Caco-2 (cell line): ENCODE measurements at places on chromosomes 6 and 20.

DNA sequence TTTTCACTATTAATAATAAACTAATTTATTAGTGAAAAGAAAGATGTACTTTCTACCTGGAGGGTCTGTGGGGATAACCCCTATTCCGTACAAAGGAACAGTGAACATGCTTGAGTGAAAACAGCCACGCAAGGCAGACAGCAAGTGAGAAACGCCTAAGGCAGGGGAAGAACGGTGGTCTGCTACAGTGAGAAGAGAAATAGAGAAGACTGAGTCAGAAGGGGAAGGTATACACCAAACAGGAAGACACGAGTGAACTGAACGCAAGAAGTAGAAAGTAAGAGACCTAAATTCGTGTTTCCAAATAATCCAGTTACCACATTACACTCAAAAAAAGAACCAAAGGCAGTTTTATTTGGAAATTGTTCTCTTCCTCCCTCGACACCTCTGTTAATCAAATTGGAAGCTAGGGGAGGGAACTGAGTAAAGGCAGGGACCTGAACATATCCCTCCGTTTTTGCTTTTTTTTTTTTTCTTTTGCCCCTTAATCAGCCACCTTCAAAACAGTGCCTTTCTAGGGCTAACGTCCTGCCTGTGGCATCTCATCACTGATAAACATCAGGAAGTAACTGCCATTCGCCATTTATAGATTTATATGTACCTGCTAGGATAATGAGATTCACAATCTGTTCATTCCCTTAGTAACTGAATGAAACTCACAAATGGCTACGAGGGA lies 48.9 kb downstream of the ATXN1 start:
- DNase-seq: no peak

- no peak for DNase-seq
Measured at GRCh38 chr6:117955684-117956256, 48.7 kb downstream of the SLC35F1 start.

DNA sequence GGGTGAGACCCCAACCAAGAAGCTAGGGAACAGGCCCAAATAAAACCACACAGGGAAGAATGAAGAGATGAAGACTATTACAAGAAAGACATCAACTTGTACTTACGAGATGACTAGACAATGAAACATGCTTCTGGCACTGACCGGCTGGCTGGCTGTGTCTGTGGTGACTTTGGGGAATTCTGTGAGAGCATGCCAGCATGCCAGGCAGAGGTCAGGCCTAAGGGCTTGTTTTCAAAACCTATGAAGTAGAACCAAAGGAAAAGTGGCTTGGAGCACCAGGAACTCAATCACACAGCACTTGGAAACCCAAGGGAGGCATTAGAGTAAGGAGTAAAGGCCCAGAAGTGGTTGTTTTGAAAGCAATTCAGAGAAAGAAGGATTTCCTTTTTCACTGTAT lies 28.4 kb upstream of the GSTA3 start:
- no peak for DNase-seq

- DNase-seq: no peak
Measured at GRCh38 chr20:3603108-3603507, 60.1 kb downstream of the GFRA4 start.

DNA sequence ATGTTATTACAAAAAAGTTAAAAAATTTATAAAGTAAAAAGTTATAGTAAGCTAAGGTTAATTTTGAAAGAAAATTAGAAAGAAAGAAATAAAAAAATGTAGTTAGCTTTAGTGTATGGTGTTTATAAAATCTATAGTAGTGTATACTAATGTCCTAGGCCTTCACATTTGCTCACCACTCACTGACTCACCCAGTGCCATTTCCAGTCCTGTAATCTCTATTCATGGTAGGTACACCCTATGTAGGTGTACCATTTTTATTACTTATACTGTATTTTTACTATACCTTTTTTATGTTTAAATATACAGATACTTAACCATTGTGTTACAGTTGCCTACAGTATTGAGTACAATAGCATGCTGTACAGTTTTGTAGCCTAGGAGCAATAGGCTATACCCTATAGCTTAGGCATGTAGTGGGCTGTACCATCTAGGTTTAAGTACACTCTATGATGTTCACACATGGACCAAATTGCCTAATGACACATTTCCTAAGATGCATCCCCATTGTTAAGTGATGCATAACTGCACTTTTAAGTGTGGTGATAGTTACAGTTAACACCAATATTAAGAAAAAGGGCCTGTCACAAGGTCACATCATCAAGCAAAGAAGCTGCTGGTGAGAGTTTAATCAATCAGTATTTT lies 8.0 kb downstream of the CD2AP start:
- no peak for DNase-seq

- no peak for DNase-seq
Measured at GRCh38 chr6:42339991-42340401, 111.7 kb downstream of the TRERF1 start.

DNA sequence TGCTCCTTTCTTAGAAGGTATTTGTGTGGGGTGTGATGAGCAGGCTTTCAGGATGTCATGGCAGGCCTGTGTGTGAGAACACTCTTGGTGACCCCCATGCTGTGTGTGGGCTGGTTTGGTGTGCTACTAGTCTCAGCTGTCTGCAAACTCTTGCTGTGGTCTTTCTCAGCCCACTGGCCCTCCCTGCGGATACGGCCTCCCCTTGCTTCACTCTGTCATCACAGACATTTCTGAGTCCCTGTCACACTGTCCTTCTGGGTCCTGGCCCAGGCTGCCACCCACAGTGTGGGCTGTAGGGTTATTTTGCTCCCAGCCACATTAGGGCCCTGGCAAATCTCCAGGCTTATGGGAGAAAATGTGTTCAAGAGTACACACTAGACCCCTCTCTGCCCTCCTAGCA lies 39.0 kb upstream of the ARMC2 start:
- DNase-seq: no peak

DNA sequence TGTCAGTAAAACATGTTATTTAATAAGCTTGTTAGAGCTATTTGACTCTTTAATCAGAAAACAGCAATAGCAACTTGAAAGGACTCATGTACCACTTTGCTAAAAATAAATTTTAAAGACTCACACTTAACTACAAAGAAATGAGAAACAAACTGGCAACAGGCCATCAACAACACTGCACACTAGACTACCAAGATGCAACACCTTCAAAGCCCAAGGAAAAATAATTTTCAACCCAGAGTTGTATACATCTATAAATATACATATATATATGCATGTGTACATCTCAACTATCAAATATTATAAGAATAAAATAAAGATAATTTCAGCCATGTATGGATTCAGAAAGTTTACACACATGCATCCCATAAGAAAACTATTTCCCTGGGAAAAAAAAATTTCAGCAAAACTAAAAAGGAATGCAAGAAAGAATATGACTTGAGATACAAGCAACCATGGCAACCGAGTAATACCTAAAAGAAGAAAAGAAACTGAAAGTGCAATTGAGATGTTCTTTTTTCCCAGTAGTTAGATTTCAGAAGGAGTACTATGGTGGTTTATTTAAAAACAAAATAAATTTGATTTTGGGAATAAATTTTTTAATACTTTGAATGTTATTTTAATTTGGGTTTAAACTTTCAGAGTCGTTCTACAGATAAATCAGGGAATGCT lies 303.8 kb downstream of the UBE3D start:
- DNase-seq: no peak
